ENCODE measurements at places on chromosomes 12 and 14.

DNA sequence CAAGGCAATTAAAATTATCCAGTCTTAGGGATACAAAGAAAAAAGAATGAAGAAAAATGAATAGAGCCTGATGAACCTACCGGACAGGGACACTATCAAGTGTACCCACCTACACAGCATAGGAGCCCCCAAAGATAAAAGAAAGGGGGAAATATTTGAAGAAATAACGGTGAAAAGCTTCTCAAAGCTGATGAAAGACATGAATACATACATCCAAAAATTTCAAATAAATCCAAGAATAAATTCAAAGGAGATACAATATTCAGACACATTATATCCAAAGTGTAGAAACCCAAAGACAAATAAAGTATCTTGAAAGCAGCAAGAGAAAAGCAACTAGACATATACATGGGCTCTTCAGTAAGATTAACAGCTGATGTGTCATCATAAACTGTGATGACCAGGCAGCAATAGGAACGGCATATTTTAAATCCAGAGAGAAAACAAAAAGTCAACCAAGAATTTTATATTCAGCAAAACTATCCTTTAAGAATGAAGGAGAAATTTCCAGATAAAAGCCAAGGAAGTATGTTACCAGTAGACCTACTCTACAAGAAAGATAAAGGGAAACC lies 56.0 kb downstream of the CDK17 start:
- H3K36me3 ChIP-seq = no peaks in the 10 kb centered on the region
- no peak overlapping the region for H3K27ac ChIP-seq
- no peak overlapping the region for H3K4me3 ChIP-seq
- H3K27me3 ChIP-seq = no peaks in the 10 kb centered on the region
- DNase-seq = no peak

DNA sequence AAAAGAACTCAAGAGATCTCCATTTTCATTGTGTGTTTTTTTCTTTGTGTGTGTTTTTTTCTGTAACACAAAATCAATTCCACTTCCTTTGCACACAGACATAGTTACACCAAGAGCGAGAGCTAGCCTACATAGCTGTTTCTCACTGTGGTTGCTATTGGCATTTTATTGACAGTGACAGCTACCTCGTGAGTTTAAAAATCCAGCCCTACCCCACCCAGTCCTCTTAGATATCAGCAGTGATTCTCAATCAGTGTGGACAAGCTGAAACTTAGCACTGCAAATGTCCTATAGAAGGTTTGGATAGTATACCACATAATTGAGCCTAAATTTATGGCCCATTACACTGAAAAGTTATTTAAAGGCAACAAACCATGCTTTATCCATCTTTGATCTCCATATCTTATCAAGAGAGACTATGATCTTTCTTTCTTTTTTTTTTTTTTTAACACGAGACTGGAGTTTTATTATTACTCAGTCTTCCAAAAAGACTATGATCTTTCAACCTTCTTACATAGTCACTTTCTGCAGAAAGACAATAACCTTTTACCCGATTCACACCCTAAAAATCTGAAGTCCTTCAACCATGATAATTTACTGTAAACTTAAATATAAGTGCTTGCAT lies 46.8 kb downstream of the ATP2B1 start:
- no peak overlapping the region for H3K4me3 ChIP-seq
- peaks cover 3% of the 10 kb centered on the region for H3K36me3 ChIP-seq
- peak; percentile 34 for DNase-seq

DNA sequence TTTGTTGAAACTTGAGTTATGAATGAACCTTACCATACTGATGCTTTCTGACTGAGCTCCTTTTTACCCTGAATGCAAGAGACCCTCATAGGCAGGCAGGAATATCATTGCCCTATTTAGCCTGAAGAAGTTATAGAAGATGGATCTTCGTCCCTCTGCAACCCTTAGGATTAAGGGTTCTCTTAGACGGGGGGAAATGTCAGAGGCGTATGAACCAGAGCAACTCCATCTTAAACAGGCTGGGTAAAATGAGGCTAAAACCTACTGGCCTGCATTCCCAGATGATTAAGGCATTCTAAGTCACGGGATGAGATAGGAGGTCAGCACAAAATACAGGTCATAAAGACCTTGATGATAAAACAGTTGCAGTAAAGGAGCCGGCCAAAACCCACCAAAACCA lies 7.5 kb downstream of the ATF1 start:
- H3K27ac ChIP-seq = no peak overlapping the region
- no peak for DNase-seq
- H3K4me1 ChIP-seq = no peaks in the 10 kb centered on the region
- H3K36me3 ChIP-seq = peaks cover 3% of the 10 kb centered on the region
- no peaks in the 10 kb centered on the region for H3K27me3 ChIP-seq

- no peaks in the 10 kb centered on the region for H3K27me3 ChIP-seq
- no peak overlapping the region for H3K4me3 ChIP-seq
- H3K4me1 ChIP-seq = no peaks in the 10 kb centered on the region
- H3K36me3 ChIP-seq = no peaks in the 10 kb centered on the region
These were observed 79.6 kb upstream of the MANSC4 start for GRCh38 chr12:27859648-27860047.

- H3K27ac ChIP-seq = no peak overlapping the region
- H3K27me3 ChIP-seq = no peaks in the 10 kb centered on the region
- no peak overlapping the region for H3K4me3 ChIP-seq
These were observed 94.5 kb downstream of the PLXNC1 start for GRCh38 chr12:94242901-94243300.

- H3K4me3 ChIP-seq = no peak overlapping the region
- H3K4me1 ChIP-seq = peaks cover 19% of the 10 kb centered on the region
- no peak for DNase-seq
- H3K27ac ChIP-seq = no peak overlapping the region
These were observed 1.9 kb downstream of the NT5DC3 start for GRCh38 chr12:103839103-103839502.

DNA sequence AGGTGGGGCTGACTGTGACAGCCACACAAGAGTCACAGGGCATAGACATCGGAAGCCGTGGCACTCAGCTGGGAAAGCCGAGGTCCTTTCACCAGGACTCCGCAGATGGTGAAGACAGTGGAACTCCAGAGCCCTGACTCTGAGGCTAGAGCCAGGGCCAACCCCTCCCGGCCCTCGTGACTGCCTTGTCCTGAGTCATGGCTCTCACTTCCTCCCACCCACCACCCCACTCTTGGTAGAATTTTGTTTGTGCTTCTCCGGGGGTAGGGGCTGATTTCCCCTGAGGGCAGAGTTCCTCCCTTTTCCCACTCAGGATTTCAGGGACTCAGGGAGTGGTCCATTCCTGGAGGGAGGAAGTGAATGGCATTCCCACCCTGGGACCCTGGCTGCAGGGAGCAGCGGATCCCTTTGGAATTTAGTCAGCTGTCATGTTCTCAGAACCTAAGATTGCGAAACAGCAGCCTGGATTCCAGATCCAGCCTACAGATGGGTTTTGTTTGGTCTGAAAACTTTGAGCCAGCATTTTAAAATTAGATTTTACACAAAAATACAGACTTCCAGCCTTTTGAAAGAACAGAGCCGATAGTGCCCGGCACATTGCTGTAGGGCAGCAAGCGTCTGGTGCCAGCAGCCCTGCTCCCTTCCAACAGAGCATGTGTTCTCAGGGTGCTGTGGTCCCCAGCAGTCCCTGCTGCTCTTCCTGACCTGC lies 50.7 kb downstream of the TPCN1 start:
- H3K36me3 ChIP-seq = no peaks in the 10 kb centered on the region
- H3K27me3 ChIP-seq = no peaks in the 10 kb centered on the region
- no peak overlapping the region for H3K27ac ChIP-seq
- H3K4me1 ChIP-seq = no peaks in the 10 kb centered on the region

GRCh38 chr14:89616852-89617341 lies 199.9 kb upstream of the FOXN3 start:
- H3K27me3 ChIP-seq = no peaks in the 10 kb centered on the region
- no peaks in the 10 kb centered on the region for H3K36me3 ChIP-seq
- H3K27ac ChIP-seq = peak overlapping the region; percentile 96
- H3K4me1 ChIP-seq = peaks cover 27% of the 10 kb centered on the region
- H3K4me3 ChIP-seq = peak overlapping the region; percentile 85
- peak; percentile 45 for DNase-seq

GRCh38 chr14:61620130-61620946 lies 75.0 kb upstream of the HIF1A start:
- no peaks in the 10 kb centered on the region for H3K4me1 ChIP-seq
- no peaks in the 10 kb centered on the region for H3K27me3 ChIP-seq
- H3K27ac ChIP-seq = no peak overlapping the region
- H3K4me3 ChIP-seq = no peak overlapping the region
- H3K36me3 ChIP-seq = no peaks in the 10 kb centered on the region
- DNase-seq = no peak

DNA sequence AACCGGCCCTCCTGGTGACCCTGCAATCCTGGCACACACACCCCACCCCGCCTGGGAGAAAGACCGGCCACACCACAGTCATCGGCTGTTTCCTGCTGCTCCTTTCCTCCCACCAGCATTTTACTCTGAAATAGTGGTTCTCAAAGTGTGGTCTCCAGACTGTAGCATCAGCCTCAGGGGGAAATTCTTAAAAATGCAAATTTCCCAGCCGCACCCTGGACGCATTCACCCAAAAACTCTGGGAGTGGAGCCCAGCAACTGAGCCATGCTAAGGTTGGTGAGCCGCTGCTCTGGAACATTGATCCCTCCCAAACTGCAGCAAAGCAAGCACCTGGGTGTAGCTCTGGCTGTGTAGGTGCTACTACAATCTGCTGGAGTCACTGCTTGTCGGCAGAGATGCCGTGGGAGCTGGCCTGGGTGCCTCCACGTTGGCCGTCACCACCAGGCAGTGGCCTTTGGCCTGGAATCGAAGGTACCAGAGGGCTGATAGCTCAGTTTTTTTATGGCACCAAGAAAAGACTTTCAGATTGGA lies 38.4 kb upstream of the BCL2L14 start:
- no peaks in the 10 kb centered on the region for H3K36me3 ChIP-seq
- H3K27me3 ChIP-seq = no peaks in the 10 kb centered on the region
- peaks cover 16% of the 10 kb centered on the region for H3K4me1 ChIP-seq
- peak; percentile 23 for DNase-seq
- no peak overlapping the region for H3K27ac ChIP-seq

DNA sequence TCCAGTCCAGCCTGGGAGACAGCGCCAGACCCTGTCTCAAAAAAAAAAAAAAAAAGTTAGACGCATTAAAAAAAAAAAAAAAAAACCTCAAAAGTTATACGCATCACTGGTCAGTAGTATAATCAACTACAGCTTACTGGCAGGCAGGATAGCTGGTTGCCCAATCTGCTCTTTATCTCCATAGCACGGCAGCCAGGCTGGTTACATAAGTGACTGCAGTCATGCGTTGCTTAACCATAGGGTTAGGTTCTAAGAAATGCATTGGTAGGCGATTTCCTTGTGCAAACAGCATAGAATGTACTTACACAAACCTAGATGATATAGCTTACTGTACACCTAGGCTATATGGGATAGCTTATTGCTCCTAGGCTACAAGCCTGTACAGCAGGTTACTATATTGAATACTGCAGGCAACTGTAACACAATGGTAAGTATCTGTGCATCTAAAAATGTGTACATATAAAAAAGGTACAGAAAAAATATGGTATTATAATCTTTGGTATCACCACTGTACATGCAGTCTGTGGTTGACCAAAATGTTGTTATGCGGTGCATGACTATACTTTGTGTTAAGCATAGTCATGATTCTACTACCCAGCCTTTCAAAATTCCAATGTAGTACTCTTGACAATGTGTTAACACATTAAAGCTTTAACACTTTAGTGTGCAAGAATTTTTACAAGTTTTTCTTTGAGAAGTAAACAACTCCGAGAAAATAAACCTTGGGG lies 8.1 kb downstream of the L2HGDH start:
- H3K27ac ChIP-seq = no peak overlapping the region
- no peak overlapping the region for H3K4me3 ChIP-seq
- no peak for DNase-seq
- H3K36me3 ChIP-seq = no peaks in the 10 kb centered on the region
- no peaks in the 10 kb centered on the region for H3K27me3 ChIP-seq
- H3K4me1 ChIP-seq = no peaks in the 10 kb centered on the region

DNA sequence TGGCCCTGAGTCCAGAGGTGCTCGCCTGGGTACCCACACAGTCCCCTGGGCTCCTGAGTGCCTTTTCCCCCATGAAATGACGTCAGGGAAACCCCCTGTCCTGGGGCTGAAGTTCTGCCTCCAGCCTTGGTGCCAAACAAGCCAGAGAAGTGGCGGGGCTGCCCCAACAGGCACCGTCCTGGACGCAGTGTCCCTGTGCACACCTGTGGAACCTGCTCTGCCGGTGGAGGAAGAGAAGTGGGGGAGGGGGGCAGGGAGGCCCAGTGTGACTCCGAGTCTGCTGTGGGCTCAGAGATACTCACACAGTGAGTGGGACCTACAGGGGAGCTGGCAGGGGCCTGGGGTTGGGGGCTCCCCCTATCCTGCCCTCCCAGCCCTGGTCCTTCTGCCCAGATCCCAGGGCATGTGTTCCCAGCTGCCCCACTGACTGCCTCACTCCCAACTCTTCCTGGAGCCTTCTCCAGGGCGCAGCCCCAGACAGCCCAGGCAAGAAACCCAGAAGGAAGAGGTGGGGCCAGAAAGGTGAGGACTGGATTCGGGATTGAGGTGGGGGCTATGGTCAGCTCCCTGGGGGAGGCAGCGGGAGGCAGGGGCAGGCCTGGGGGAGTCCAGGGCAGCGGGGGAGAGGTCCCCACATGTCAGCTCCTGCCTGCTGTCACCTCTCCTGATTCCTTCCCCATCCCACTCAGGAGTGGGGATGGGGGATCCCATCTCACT lies 24.7 kb downstream of the CCDC85C start:
- no peak overlapping the region for H3K27ac ChIP-seq
- no peaks in the 10 kb centered on the region for H3K27me3 ChIP-seq
- H3K4me1 ChIP-seq = no peaks in the 10 kb centered on the region
- no peak for DNase-seq
- H3K36me3 ChIP-seq = no peaks in the 10 kb centered on the region

DNA sequence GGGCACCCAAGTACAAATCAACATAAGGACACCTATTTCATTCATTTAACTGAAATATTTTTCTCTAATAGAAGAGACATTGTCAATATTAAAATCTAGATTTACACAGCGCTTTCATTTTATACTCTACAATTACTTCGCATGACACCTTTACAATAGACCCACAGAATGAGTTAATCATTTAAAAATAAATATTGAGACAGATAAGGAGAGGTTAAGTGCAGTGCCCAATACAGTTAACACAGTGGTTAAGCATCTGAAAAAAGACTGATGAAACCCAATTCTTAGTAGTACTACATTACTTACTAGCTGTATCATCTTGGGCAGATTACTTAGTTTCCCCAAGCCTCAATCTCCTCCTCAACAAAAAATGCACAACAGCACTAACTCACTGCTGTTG lies 116.2 kb downstream of the DENND5B start:
- DNase-seq = no peak
- H3K4me1 ChIP-seq = no peaks in the 10 kb centered on the region
- H3K27ac ChIP-seq = no peak overlapping the region
- no peaks in the 10 kb centered on the region for H3K36me3 ChIP-seq
- H3K27me3 ChIP-seq = no peaks in the 10 kb centered on the region
- H3K4me3 ChIP-seq = no peak overlapping the region

Measured in natural killer cell (primary cell).